Breast epithelium (tissue), 4 donors: ENCODE measurements at places on chromosomes 12 and 14. TPM values are rescaled to one million over a fixed set of nuclear protein-coding genes. Genes with fewer than 3 reads are reported as not detected.
A peak's percentile ranks its signal among the peaks of the same experiment; 100 is the strongest.

Gene PRR4
- total RNA-seq = 2.4 TPM

- no peak for DNase-seq
- H3K27me3 ChIP-seq = no peaks in the 10 kb centered on the region
- H3K4me1 ChIP-seq = peaks cover 12% of the 10 kb centered on the region
- no peaks in the 10 kb centered on the region for H3K36me3 ChIP-seq
Observed at GRCh38 chr12:55823419-55823818, 5.6 kb downstream of the ORMDL2 start.

- H3K36me3 ChIP-seq = no peaks in the 10 kb centered on the region
- H3K4me3 ChIP-seq = no peak overlapping the region
- H3K4me1 ChIP-seq = no peaks in the 10 kb centered on the region
- H3K27ac ChIP-seq = no peak overlapping the region
- H3K27me3 ChIP-seq = no peaks in the 10 kb centered on the region
Observed at GRCh38 chr12:69495071-69495470, 24.9 kb downstream of the FRS2 start.

DNA sequence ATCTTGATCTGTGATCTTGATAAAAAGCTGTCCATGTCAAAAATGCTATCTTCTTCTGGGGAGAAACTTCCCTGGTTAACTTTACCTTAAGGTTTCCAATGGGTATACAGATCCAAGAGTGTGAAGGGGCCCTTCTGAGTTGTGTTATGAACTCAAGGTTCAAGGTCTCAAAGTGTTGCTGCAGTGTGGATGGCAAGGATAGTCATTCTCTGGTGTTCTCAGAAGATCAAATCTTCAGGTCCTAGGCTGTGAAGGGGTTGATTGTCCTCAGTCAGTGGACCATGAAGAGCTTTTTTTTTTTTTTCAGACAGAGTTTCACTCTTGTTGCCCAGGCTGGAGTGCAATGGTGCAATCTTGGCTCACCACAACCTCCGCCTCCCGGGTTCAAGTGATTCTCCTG is 114.4 kb downstream of the SPTSSA start:
- no peak overlapping the region for H3K27ac ChIP-seq
- no peaks in the 10 kb centered on the region for H3K36me3 ChIP-seq
- H3K4me3 ChIP-seq = no peak overlapping the region
- H3K4me1 ChIP-seq = no peaks in the 10 kb centered on the region
- no peak for DNase-seq
- no peaks in the 10 kb centered on the region for H3K27me3 ChIP-seq

Gene ARHGEF25
- 8.3 TPM for total RNA-seq

- H3K27me3 ChIP-seq = no peaks in the 10 kb centered on the region
- H3K4me1 ChIP-seq = no peaks in the 10 kb centered on the region
- no peak for DNase-seq
- H3K4me3 ChIP-seq = no peak overlapping the region
- H3K27ac ChIP-seq = peak overlapping the region; percentile 85
Observed at GRCh38 chr12:46259713-46260112, 9.1 kb downstream of the SLC38A1 start.

GRCh38 chr14:66610154-66610563 is 102.2 kb downstream of the GPHN start:
- no peaks in the 10 kb centered on the region for H3K36me3 ChIP-seq
- no peaks in the 10 kb centered on the region for H3K27me3 ChIP-seq
- no peak overlapping the region for H3K4me3 ChIP-seq

Gene TBX5
- 10.2 TPM for total RNA-seq

DNA sequence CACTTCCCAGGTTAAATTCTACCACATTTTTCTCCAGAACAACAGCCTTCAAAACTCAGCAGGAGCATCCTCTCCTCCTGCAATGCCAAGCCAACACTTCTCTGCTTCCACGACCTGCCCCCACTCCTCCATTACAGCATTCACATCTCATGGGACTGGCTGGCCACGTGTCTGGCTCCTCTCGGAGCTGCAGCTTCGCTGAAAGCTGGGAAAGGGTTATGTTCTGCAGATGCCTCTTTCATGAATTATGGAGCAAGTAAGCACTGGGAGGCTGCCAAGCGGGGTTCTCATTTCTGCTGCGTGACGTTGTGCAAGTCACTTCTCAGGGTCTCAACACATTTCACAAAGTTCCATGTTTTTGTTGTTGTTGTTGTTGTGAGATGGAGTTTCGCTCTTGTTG is 142.2 kb upstream of the RFLNA start:
- H3K4me1 ChIP-seq = no peaks in the 10 kb centered on the region
- no peaks in the 10 kb centered on the region for H3K36me3 ChIP-seq
- no peak overlapping the region for H3K27ac ChIP-seq
- no peaks in the 10 kb centered on the region for H3K27me3 ChIP-seq
- H3K4me3 ChIP-seq = no peak overlapping the region

Gene ERP27
- total RNA-seq = 7.8 TPM

- peak; percentile 38 for DNase-seq
- no peaks in the 10 kb centered on the region for H3K27me3 ChIP-seq
- peak overlapping the region; percentile 83 for H3K4me3 ChIP-seq
- no peaks in the 10 kb centered on the region for H3K4me1 ChIP-seq
- H3K36me3 ChIP-seq = no peaks in the 10 kb centered on the region
- H3K27ac ChIP-seq = peak overlapping the region; percentile 98
Observed at GRCh38 chr12:752695-753610, 574 bp downstream of the WNK1 start.

DNA sequence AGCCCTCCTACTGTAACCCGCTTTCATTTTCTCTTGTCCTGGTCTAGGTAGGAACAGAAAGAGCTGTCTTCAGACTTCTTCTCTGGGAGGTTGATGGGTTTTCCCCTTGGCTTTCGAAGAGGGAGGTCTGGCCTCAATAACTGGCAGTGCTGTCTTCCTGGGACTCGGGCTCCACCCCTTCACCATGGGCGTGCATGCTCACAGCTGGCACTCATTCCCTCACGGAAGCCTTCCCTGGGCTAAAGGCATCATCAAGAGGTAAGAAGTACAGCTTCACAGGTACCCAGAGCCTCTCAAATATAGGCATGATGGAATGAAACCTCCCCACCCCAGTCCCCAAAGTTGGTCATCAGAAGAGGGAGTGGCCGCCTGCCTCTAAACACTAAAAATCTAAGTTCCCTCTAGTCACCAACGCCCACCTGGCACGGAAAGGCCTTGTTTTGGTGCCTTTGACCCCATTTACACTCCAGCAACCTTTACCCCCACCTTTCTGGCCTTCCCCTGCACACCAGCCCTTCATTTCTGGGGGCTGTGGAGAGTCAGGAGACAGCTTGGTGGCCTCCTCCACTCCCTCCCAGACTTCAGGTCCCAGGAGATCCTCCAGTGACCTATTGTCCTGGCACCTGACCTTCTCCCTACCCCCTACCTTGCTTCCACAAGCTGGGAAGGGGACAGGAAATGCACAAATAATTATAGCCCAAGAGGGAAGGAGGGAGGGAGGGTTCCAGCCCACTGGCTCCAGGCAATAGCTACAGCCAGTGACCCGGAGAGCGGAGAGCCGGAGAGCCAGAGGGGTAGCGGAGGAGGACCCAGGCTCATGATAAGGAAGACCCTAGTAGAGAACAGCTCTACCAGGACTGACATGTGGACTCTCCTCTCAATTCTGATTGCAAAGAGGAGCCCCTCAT is 2.8 kb downstream of the RAPGEF3 start:
- peak overlapping the region; percentile 95 for H3K27ac ChIP-seq
- H3K27me3 ChIP-seq = no peaks in the 10 kb centered on the region
- DNase-seq = no peak
- H3K36me3 ChIP-seq = no peaks in the 10 kb centered on the region

GRCh38 chr12:113328368-113328889 is 6.5 kb downstream of the SLC8B1 start:
- peaks cover 5% of the 10 kb centered on the region for H3K4me1 ChIP-seq
- H3K27ac ChIP-seq = no peak overlapping the region
- no peak overlapping the region for H3K4me3 ChIP-seq
- no peaks in the 10 kb centered on the region for H3K36me3 ChIP-seq
- H3K27me3 ChIP-seq = no peaks in the 10 kb centered on the region

DNA sequence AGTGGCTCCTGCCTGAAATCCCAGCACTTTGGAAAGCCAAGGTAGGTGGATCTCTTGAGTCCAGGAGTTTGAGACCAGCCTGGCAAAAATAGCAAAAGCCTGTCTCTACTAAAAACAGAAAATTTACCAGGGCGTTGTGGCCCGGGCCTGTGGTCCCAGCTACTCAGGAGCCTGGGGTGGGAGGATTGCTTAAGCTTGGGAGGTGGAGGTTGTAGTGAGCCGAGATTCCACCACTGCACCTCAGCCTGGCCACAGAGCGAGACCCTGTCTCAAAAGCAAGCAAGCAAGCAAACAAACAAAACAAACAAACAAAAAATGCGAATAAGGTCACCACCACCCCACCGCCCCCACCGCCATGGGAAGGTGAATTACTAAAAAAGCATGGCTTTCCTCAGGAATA is 238.7 kb downstream of the ATXN7L3B start:
- H3K27ac ChIP-seq = no peak overlapping the region
- no peak overlapping the region for H3K4me3 ChIP-seq
- no peaks in the 10 kb centered on the region for H3K27me3 ChIP-seq
- no peaks in the 10 kb centered on the region for H3K4me1 ChIP-seq
- DNase-seq = no peak

DNA sequence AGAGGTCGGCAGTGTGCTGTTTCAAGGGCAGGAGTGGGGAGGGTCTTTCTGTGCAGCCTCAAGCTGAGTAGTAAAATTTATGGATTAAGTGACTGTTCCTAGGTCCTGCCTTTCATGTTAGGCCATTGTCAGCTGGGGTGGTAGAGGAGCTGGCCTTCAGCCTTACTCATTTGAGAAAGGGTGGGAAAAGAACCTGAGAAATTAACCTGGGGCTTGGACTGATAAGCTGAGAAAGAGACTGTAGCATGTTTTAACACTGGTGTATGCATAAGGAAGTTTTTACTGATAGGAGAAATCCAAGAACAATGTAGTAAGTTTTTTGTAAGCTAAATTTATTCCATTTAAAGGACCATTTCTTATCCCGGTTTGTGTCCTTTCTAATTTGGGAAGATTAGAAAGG is 20.7 kb downstream of the IFT43 start:
- no peak for DNase-seq
- no peaks in the 10 kb centered on the region for H3K27me3 ChIP-seq
- no peak overlapping the region for H3K4me3 ChIP-seq
- H3K4me1 ChIP-seq = no peaks in the 10 kb centered on the region
- peaks cover 4% of the 10 kb centered on the region for H3K36me3 ChIP-seq

- H3K27me3 ChIP-seq = no peaks in the 10 kb centered on the region
- no peaks in the 10 kb centered on the region for H3K36me3 ChIP-seq
- H3K4me3 ChIP-seq = no peak overlapping the region
- peak; percentile 64 for DNase-seq
- peaks cover 5% of the 10 kb centered on the region for H3K4me1 ChIP-seq
- H3K27ac ChIP-seq = peak overlapping the region; percentile 91
Observed at GRCh38 chr12:124720004-124720680, 143.5 kb downstream of the SCARB1 start.

Gene BATF
- 43.6 TPM for total RNA-seq

Gene RASSF9
- total RNA-seq = 2.9 TPM

DNA sequence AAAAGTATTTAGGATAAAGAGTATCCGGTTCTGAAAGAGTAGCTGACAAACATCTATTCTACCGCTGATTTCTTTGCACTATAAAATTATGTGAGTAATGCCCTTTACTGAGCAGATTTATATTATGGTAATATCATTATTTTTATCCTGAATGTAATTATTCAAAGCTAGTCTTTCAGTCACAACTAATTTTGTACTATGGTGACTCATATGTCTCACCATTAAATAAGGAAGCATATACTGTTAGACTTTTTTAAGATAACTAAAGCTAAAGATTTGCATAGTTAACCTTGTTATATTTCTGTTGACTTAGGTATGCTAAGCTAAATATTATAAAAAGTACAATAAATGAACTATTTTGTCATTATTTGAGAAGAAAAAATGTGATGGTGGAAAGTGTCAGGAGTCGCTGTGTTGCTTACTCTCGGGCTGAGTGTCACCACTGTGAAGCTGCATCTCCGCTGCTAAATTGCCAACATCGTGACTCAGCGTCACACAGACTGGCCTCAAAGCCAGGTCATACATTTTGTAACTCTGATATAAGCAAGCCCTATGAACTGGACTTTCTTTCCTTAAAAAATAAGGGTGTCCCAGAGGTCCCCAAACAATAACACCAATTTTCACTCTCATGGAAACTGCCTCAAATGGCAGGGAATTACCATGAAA is 69.1 kb upstream of the SSTR1 start:
- no peaks in the 10 kb centered on the region for H3K27me3 ChIP-seq
- H3K4me3 ChIP-seq = no peak overlapping the region
- DNase-seq = no peak
- no peak overlapping the region for H3K27ac ChIP-seq

- H3K36me3 ChIP-seq = no peaks in the 10 kb centered on the region
- H3K27me3 ChIP-seq = no peaks in the 10 kb centered on the region
- no peak for DNase-seq
- H3K4me1 ChIP-seq = no peaks in the 10 kb centered on the region
Observed at GRCh38 chr12:56374726-56375597, 12.3 kb upstream of the APOF start.

DNA sequence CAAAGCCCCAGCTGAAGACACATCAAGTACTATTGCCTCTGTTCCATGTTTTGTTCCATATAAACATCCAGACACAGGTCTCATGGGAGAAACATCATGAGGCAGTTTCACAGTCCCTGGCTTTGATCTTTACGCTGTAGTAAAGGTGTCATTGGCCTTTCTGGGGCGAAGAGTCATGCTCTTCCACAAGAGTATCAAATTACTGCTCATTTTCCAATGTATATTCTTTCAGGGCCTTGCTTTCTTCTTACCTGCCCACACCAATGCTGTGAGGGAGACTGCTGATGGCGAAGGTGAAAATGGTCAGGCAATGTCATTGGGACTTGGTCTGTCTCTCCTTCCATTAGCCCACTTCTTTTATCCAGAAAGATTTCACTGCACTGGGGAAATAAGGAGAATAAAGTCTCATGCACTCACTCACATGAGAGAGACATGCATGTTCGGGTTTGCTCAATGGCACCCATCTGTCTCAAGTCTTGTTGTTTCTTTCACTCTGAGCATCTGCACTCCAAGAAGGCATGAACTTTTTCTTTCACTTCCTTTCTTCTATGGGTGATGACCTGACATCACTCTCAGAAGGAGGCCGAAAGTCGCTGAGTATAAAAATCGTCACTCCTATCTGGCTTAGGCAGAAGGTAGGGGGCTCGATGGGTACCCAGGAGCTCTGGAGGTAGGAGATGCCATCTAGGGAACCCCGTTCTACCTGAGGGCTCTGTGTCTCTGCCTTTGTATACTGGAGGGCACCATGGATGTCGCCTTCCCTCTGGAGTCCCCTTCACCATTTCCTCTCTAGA is 1.3 kb upstream of the JDP2 start:
- no peaks in the 10 kb centered on the region for H3K27me3 ChIP-seq
- no peaks in the 10 kb centered on the region for H3K36me3 ChIP-seq
- no peak for DNase-seq
- peak overlapping the region; percentile 94 for H3K27ac ChIP-seq

Gene HOXC5
- 0.98 TPM for total RNA-seq

DNA sequence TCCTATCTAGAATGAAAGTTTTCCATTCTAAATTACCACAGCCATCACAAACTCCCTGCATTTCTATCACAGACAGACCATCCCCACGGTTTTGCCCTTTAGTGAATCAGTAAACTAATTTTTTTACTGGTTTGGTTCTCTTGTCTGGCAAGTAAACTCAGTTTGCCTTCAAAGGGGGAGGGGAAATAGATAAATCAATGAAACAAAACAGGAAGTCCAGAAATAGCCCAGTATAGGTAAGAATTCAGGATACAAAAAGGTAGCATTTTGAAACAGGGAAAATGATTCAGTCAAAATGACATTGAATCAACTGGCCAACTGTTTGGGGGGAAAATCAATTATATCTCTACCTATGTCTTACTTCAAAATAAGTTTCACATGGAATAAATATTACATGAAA is 15.8 kb upstream of the BAZ1A start:
- no peak overlapping the region for H3K4me3 ChIP-seq
- H3K27me3 ChIP-seq = no peaks in the 10 kb centered on the region
- no peak overlapping the region for H3K27ac ChIP-seq
- H3K4me1 ChIP-seq = no peaks in the 10 kb centered on the region
- no peak for DNase-seq
- no peaks in the 10 kb centered on the region for H3K36me3 ChIP-seq
